NCI-H226 (cell line): ENCODE measurements at places on chromosomes 2 and 18.
A peak's percentile ranks its signal among the peaks of the same experiment; 100 is the strongest.

DNA sequence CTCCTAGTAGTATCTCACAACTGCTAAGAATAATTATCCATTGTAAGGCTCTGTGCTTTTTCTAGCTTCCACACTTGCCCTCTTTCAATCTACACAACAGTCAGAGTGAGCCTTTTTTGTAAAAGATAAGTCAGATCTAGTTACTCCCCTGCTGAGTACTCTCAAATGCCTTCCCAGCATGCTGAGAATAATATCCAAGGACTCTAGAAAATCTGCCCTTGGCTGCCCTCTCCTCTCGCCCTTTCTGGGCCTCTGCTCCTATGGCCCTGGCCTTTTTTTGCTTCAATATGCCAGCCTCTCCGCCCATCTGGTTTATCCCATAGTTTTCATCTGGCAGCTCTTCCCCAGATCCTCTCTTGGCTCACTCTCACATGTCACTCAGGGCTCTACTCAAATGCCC lies 455.9 kb upstream of the UBE2E3 start:
- DNase-seq: no peak

GRCh38 chr18:77894060-77894459 lies 644.4 kb downstream of the GALR1 start:
- no peak for DNase-seq

- no peak for DNase-seq
Observed at GRCh38 chr2:126543081-126543480, 112.9 kb upstream of the GYPC start.

DNA sequence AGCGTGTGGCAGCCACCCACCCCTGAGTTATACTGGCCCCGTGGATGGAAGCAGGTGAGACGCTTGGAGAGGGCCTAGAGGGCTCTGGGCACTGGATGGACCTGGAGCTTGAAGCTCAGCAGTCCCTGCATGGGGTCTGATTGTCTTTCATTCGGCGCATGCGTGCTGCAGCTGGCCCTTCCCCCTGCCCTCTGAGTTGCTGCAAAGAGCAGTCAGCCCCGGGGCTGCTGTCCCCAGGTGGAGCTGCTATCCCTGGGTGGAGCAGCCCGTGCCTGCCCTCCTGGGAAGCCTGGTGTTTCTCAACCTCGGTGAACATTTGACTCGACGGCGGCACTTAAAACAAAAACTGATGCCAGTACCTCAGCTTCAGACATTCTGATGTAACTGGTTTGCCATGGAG lies 29.6 kb downstream of the IGFBP5 start:
- no peak for DNase-seq

DNA sequence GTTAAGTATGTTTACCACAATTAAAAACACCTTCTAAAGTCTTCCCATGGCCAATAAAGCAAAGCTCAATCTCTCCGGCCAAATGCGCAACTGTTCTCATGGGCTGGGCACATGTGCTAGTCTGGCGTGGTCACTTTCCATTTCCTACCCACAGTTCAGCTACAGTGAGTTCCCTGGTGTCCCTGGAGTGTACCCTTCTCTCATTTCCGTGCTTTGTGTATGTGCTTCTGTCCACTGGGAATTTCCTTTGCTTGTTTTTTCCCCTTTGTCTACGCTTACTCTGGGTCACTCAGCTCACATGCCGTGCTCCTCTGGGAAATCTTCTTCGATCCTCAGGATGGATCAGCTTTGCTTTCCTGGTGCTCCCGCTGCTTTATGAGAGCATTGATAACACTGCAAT lies 69.6 kb upstream of the GYPC start:
- no peak for DNase-seq

DNA sequence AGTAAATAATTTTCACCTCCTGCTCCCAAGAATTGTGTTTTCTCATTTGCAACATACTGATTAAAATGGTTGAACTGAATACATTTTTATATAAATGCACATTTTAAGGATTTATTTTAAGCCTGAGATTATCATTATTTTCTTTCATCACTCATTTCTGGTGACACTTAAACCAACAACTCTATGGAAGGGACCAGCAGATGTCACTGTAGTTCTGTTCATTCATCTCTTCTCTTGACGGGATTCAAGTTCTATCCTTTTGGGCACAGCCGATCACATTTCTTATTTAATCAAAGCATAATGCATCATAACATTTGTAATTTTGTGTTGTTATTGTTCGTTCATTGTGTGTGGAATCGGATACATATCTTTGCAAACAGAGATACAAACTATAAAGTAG lies 417.9 kb downstream of the HRH4 start:
- DNase-seq: no peak

DNA sequence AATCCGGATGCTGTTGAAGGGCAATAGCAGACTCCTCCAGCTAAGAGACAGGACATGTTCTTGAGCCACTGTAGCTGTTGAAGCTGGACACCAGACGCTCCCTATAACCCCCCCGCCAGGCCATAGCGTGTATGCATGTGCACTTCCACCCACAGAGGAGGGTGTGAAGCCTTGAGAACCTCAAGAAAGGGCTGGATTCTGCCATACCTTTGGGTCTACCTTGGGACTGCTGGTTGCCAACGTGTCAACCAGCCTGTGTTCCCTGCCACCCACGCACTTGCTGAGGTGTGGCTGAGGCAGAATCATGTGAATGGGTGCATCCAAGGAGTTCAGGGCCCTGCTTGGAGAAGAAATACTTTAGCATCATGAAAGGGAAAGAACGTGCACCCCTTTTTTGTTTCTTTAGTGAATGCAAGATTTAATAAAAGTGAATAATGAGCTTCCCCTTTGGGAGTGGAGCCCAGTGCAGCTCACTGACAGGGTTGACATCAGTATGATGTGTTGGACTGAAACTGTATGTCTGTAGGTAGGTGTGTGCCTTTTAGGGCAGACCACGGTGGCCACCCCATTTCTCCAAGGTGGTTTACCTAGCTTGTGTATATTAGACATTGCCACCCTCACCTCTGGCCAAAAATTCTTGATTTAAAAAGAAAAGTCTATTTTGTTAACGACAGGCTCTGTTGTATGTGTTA lies 198.3 kb downstream of the MGAT5 start:
- DNase-seq: no peak

DNA sequence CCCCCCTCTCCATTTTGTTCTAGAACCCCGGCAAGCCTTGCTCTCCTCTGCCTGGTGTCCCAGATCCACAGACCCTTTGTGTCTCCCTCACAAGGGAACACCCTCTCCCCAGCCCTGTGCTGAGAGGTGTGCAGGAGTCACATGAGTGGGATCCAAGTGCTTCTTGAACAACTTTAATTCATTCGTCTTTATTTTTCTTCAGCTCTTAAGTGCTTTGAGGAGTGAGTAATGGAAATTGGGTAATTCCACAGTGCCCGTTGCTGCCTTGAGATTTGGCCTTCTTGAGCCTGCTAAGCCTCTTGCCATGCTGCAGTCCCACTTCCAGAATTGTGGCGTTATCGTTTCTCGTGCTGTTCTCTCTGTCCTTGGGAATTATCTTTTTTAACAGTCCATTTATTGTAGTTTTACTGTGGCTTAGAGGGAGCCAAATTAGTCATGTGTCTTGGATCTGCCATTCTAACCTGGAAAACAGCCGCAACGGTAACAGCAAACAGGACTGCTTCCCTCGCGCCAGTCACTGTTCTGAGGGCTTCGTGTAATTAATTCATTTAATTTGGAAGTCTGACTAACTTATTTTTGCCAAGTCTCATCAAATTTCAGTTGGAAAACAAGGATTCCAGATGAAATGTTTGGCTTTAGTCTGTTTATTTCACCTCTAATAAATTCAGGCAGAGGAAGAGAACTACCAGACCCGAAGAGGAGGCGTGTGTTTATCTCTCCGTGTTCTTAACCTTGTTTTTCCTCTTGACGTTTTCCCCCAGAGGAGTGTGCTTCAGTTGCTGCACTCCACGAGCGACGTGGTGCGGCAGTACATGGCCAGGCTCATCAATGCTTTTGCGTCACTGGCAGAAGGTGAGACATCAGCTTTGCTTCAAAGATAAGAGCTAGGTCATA lies 72.0 kb downstream of the ARMC9 start:
- no peak for DNase-seq

GRCh38 chr2:224594840-224595239 lies 9.7 kb upstream of the CUL3 start:
- DNase-seq: peak; percentile 40
